ENCODE measurements at places on chromosomes 6 and 20.
A peak's percentile ranks its signal among the peaks of the same experiment; 100 is the strongest.

DNA sequence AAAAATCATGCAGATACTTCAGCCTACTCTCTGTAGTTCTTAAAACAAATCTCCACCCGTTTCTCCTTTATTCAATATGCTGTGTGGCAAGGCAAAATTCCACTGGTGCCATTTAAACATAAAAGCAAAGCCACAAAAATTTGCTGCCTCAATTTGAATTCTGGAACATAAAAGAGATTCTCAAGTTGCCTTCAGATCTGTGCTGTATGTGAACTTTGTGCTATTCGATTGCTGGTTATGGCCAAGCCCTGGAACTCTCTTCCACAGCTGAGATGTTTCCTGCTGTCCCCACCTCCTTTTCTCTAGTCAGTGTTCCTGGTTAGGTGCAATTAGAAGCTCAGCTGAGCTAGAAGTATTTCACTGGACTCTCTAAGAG lies 395.3 kb upstream of the BTBD3 start:
- no peak for DNase-seq

- no peak for DNase-seq
Measured at GRCh38 chr20:46930640-46931339, 36.1 kb downstream of the EYA2 start.

DNA sequence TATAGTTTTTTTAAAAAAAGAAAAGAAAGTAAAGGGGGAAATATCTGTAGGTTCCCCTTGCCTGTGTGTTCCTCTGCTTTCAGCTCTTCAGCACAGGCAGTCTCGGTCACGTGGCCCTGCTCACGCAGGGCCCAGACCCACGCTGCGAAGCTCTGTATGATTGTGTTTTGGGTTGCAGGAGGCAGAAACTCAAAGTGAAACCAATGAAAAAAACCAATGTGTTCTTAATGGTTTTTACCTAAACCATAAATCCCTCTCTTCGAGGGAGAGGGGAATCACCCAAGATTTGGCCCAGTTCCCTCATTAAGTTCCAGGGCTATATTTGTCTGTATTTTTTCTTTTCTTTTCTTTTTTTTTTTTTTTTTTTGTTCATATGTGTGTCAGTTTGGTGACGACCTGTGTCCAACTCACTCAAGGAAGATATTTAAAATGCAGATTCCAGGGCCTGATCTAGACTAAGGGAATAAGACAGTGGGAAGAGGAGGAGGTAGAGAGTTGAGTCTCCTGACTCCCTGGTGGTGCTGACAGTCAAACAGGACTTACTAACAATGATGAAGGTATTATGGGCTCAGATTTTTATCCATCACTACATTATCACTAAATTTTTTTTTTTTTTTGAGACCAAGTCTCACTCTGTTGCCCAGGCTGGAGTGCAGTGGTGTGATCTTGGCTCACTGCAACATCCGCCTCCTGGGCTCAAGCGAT lies 33.8 kb upstream of the RREB1 start:
- DNase-seq = peak; percentile 64

- no peak for DNase-seq
Measured at GRCh38 chr6:7136859-7137334, 29.1 kb downstream of the RREB1 start.

DNA sequence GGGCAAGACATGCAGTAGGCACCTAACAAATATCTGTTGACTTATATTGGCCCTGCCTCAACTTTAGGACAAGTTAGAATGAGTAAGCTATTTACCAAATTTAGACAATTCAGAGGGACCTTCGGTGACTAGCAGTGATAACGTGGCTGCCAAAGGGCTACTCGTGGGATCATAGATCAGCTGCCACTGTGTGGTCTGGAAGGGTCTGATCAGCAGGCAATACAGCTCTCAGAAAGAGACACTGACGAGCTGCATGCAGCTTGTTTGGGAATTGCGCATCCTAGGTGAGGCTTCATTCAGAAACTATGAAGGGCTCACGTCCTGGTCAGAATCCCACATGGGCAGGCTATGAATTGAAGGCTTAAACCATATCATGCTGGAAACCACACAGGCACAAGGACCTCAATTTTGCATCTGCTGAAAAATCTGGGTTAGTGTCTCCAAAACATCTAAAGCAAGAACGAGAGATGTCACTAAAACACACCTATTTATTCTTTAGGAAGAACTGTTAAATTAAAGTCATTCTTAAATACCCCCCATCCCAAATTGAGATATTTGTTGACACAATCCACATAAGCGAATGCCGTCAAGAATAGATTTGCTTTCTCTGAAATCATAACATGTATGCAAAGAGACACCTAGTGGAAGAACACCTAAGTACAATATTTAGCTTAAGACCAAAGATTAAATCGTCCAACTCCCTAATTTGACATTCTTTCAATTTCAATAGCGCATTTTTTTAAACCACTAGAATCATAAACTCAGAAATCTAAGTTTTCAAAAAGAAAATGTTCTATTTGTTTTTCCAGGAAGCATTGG lies 79.6 kb downstream of the IPCEF1 start:
- no peak for DNase-seq

DNA sequence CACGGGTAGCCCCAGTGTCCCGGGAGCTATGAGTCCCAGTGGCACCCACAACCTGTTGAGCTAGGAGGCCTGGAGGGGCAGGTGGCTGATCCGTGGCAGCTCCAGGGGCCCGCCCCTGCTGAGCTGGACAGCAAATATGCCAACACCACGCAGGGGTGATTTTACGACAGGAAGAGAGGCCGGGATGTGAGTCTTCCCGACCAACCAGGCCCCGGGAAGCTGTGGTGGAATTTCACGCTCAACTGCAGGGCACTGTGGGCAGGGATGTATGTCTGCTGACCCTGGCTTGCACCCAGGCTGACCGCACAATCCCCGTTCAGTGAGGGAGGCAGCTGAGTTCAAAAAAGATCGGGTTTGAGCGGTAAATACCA lies 183.9 kb downstream of the ERMARD start:
- no peak for DNase-seq

DNA sequence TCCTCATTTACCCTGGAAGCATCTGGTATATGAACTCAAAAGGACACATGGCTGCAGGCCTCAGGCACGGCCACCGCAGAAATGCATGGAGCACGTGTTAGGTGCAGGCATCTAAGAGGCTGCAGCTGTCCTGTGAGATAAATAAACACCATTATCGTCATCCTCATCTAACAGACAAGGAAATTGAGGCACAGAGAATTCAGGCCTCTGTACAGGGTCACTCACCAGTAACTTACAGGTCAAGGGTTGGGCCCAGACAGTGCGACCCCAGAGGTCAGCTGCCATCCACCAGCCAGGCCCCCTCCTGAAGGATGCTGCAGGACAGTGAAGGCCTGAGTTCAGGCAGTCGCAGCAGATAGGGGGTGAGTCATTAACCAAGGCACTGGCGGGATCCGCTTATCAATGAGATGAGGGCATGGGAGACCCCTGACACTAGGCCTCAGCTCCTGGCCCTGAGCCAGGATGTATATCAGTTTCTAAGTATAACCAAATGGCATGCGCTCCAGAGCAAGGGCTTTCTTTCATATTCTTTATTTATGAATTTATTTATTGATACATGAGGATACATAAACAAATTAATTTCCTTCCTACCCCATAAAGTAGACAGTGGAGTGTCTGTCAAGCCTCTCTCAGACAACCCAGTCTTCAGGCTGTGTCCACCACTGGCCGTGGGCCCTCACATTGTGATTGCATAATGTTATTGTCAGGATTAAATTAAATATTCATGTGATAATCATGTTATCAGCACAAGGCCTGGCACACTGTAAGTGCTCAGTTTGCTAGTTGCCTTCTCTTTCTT lies 316.9 kb downstream of the QKI start:
- no peak for DNase-seq

- no peak for DNase-seq
Measured at GRCh38 chr20:11766961-11767360, 150.7 kb upstream of the BTBD3 start.

- DNase-seq = no peak
Measured at GRCh38 chr6:44789061-44789460, 401.6 kb downstream of the CDC5L start.

DNA sequence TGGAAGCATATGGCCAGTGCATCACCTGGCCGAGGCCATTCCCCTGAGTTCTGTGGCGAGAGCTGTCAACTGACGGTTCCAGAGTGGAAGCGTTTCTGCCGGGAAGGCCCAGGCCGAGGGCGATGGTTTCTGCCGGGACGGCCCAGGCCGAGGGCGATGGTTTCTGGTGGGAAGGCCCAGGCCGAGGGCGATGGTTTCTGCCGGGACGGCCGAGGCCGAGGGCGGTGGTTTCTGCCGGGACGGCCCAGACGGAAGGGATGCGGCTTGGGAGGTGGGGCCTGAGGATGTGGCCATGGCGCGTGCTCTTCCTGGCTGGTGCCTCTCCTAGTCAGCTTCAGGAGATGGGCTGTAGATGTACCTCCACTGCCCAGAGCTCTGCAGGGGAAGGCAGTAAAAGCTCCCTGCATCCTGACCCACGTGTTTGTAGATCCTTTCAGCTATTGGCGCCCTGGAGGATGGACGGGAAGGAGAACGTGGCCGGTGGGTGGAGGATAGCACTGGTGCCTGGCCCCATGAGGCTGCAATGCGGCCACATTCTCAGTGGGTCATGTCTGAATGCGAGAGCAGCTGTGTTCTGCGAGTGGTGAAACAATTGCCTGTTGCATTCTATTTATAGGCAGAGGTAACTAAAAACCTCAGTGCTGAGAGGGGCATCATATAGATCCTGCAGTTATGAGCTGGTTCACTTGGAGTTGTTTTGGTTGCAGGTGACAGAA lies 12.8 kb downstream of the TPD52L2 start:
- DNase-seq = no peak

- DNase-seq = no peak
Measured at GRCh38 chr6:122653094-122653493, 42.9 kb downstream of the PKIB start.

GRCh38 chr6:1606780-1607515 lies 2.8 kb upstream of the FOXC1 start:
- no peak for DNase-seq

GRCh38 chr20:60057123-60057865 lies 99.1 kb downstream of the CDH26 start:
- peak; percentile 55 for DNase-seq

All from activated T-cell treated with anti-CD3 and anti-CD28 coated beads for 24 hours (primary cell).